ENCODE measurements at places on chromosomes 11 and 22. TPM values are rescaled to one million over a fixed set of nuclear protein-coding genes. Genes with fewer than 3 reads are reported as not detected.

DNA sequence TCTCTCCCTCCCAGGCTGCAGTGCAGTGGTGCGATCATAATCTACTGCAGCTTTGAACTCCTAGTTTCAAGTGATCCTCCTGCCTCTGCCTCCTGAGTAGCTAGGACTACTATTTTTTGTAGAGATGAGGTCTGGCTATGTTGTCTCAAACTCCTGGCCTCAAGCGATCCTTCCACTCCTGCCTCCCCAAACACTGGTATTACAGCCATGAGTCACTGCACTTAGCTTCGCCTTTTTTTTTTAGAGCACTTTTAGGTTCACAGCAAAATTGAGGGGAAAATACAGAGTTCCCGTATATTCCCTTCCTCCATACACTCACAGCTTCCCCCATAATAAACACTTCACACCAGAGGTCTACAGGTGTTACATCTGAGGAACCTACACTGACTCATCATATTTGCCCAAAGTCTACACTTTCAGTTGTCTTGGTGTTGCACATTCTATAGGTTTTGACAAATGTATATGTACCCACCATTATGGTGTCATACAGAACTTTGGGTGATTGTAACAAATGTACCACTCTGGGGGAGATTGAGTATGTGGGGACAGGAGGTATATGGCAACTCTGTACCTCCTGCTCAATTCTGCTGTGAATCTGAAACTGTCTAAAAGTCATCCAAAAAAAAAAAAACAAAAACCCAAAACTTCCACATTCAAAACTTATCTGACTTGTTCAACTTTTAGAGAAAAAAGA, 11.3 kb upstream of the SLC37A4 start:
- DNase-seq, result no peak

- DNase-seq, result no peak
These were observed 1.5 kb downstream of the PRR33 start for GRCh38 chr11:1889941-1890855.

Gene MADD
- 53.8 TPM for total RNA-seq

DNA sequence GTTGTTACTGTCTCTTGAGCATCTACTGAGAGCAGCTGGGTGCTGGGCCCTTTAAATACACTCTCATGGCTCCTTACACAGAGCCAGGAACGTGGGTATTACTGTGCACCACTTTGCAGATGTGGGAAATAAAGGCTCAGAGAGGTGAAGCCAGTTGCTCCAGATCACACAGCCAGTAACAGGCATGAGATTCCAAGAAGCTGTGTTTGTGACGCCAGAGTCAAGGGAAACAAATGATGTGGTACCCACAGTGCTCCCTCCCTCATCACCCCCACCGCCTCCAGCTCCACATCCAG, 1.4 kb upstream of the PRDM11 start:
- no peak for DNase-seq

Gene GGT1
- 2.0 TPM for total RNA-seq

DNA sequence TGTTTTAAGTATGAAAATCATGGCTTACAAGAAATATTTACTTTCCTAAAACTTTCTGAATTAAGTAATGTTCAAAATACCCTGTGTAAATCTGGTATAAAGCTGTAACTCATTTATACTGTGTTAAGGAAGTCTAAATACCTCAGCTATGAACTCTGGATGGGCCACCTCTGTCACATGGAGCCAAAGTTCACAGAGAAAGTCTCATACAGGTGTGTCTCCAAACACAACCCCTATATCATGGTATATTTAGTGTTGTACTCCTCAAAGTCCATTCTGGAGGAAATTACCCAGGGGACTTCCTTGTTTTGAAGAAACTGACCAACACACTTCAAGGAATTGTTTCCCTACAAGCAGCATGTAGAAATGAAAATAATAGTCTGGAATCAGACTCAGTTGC, 909.2 kb upstream of the TENM4 start:
- DNase-seq, result no peak

- DNase-seq, result no peak
These were observed 122.2 kb downstream of the ABTB2 start for GRCh38 chr11:34235591-34236071.

Gene CTSF
- 34.6 TPM for total RNA-seq

Gene OR10D3
- not detected for total RNA-seq

Gene SOX6
- 17.1 TPM for total RNA-seq

Gene RAB36
- total RNA-seq, result 2.9 TPM

Gene NELL1
- total RNA-seq, result 65.6 TPM

GRCh38 chr11:13344818-13345217, 67.2 kb downstream of the BMAL1 start:
- DNase-seq, result no peak

DNA sequence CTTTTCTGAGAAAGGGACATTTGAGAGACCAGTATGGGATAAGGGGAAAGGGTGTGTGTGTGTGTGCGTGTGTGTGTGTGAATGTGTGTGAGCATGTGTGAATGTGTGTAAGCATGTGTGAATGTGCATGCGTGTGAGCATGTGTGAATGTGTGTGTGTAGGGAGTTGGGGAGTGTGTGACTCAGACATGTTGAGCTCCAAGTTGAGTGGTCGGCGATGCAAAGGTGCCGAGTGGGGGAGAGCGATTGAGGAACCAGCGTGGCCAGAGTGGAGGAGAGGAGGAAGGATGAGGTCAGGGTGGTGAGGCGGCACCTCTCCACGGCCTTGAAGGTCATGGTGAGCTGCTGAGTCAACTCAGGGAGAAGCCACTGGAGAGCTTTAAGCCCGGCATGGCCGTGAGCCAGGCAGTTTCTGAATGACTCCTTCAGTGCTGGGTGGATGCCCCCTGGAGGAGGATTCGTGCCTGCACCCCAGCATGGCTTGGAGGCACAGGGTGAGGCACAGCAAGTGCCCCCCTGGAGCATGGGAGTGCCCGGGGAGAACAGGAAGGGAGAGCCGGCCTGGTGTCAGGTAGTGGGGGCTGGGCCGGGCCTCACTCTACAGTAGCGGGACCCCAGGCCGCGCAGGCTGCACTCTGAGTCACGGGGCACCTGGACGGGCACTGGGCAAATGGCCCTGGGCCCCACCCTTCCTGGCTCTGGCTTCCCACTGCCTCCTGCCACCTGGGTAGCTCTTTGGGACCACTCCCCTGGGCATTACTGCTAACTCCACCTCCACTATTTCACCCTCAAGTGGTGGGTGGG, 8.2 kb upstream of the CCDC88B start:
- DNase-seq, result no peak

Gene INSC
- total RNA-seq, result 0.41 TPM

GRCh38 chr11:117217141-117218084, 14.5 kb downstream of the PCSK7 start:
- DNase-seq, result no peak

GRCh38 chr22:30307041-30307574, 17.8 kb upstream of the CASTOR1 start:
- no peak for DNase-seq

DNA sequence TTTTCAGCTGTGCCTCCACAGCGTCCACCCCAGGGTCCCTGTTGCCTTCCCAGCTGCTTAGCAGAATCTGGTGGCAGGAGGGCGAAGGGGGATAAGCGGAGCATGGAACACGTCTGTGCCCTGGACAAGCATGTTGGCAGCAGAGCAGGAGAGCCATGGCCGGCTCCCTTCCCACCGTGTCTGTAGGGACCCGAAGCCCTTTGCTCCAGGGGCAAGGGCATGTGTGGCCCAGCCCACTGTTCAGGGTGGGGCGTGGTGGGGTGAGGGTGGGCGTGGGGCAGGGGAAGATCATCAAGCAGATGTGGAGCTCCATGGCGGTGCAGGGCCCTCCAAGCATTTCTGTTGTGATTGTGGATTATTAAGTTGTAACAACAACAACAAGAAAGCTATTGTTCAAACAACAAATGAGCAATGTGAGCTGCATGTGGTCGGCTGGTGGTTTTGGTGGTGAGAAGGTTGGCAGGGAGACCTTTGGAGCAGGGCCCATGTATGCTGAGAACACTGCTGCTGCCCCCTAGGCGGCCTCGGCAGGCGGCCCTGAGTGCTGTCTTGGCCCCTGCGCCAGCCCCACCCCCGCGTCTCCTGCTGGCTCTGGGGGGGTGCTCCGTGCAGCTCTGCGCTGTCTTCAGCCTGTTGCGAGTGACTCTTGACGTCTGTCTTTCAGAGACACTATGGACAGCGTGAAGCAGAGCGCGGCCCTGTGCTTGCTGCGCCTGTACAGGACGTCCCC, 50.9 kb downstream of the AP2A2 start:
- DNase-seq, result peak; percentile 80

GRCh38 chr22:39970742-39971141, 10.5 kb downstream of the TMA7B start:
- DNase-seq, result no peak

- DNase-seq, result no peak
These were observed 155.4 kb downstream of the CRYBB2 start for GRCh38 chr22:25374869-25375268.

DNA sequence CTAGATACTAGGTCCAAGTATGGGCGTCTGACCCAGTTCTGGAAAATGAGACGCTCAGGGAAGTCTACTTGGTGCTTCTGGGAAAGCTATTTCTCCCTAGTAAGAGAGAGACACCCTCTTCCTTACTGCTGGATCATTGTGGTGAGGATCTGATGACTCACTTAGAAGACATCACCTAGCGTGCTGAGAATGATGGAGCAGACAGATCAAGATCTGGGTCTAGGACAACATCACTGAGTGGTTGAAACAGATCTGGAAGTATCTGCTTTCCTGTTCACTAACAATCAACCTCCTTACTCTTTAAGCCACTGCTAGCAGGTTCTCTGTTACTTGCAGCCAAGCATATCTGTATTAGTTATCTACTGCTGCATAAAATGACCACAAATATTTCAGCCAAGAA, 38.3 kb upstream of the HMGXB4 start:
- peak; percentile 13 for DNase-seq

DNA sequence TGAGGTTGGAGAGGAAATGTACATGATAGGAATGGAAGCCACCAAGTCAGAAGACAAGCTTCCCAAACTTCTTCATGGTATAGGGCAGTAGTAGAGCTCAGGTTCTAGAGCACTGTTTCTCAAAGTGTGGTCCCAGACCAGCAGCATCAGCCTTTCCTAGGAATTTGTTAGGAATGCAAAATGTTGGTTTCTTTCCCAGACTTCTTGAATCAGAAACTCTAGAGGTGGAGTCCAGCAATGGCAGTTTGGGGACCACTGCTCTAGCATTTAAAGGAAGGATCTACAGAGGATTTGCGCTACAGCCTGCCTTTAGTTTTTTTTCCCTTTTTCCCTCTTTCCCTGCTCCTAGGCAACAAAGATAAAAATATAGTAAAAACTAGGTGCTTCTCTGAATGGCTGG, 17.0 kb upstream of the MMP12 start:
- DNase-seq, result no peak

Gene CD3G
- not detected for total RNA-seq

DNA sequence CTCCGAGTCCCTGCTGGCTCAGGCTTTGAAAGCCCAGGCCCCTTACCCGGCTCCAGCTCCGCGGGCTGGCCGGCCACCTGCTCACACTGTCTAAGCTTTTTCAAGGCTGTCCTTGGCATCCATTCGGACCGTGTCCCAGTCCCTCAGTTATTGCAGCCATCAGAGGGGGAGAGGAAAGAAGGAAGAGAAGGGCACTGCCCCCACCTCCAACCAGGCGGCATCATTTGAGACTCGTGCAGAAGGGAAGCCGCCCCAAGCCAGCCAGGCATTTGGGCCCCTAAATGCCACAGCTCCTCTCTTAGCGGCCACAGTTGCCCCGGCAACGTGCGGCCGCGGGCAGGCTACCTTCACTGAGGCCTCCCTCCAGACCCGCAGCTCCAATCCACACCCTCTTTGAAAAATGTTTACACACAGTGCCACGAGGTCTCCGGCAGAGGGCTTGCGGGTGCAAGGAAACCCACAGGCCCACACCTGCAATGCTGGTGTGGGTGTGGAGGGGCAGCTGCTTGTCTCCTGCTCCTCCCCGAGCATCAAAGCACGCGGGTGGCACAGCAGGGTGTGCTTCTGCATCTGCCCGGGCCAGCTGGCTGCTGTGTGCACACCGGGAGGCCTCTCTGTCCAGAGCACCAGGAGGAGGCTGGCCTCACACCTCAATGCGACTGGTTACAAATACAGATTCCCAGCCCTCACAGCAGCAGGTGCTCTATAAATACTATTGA, 124.4 kb downstream of the CTTN start:
- DNase-seq, result peak; percentile 26

- no peak for DNase-seq
These were observed 583.4 kb downstream of the SOX6 start for GRCh38 chr11:15772981-15773380.

Gene CREB3L1
- 0.41 TPM for total RNA-seq

DNA sequence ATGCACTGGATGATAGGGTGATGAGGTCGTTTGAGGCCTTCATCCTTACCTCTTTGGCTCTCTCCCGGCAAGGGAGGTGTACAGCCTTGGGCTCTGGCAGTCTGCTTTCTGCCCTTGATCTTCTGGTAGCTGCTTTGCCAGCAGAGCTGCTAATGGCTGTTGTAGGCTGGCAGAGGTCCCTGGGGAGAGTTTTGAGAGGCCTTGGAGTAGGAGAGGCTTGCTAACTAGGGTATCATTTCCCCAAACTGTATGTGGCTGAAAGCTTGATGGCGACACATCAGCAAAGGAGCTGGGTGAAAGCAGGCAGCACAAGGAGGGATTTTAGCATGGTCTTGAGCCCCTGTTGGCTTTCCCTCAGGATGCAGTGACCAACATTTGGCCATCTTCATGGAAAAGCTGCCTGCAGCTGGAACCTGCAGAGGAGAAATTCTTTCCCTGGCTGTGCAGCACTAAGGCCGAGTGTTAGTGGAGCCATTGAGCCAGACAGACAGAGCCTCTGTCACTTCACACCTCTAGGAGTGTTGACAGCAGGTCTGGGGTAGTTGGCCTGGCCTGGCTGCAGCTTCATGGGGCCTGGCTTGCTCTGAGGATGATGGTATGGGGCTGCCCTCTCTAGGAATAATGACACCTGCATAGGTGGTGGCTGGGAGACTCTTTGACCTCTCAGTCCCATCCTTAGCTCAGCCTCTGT, 3.5 kb upstream of the AMPD3 start:
- DNase-seq, result no peak

DNA sequence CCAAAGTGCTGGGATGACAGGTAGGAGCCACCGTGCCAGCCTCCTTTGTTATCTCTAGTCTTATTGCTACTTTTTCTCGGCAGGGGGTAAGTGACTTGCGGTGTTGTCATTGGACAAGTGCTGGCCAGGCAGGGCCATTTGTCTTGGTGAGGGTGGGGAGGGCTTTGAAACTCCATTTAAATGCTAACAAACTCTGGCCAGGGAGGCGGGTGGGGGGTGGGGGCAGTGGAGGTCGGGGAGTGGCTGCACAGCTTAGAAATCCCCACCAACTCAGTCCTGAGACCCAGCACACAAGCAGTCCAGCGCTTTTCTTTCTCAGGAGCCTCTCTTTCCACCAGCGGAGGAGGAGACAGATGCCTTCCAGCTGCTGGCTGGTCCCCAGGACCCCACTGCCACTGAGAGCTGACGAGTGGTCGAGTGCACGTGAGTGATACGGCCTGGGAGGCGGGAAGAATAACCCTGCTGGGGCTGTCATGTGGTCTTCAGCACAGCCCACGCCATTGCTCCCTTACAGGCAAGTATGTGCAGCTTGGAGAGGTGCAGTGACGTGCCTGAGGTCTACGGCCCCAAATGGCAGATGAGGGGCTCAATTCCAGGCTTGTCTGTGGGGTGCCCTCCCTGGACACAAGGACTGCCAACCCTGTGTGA, 24.2 kb upstream of the OSBPL5 start:
- no peak for DNase-seq
